ENCODE measurements at places on chromosomes 2 and 18.

- no peak for DNase-seq
Observed at GRCh38 chr2:225282858-225283710, 116.4 kb upstream of the NYAP2 start.

DNA sequence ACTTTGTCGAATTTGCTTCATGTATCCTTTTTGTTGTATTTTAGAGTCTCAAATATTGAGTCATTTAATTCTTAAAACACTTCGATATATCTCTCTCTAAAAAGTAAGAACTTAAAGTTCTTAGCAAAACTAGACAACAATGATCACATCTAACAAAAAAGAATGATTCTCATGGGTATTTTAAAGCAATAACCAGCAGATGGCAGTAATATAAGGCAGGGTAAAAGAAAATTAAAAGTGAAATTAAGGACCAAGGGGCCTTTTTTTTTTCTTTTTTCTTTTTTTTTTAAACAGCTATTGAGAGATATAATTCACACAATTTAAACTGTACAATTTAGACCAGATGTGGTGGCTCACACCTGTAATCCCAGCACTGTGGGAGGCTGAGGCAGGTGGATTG lies 9.9 kb upstream of the AOX1 start:
- DNase-seq = no peak

DNA sequence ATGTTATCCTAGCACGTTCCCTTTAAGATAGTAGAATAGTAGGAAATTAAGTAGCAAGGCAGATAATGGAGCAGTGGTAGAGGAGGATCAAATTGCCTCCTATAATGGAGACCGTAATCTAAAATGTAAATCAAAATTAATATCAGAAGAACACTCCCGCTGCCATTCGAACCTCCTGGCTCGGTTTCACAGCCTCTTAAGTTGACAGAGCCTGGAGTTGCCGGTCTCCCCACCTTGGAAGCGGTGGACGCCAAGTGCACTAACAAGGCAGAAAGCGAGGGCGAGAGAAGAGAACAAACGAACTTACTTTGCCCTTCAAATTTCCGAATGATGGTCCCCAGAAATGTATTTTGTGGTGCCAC lies 450 bp downstream of the KCNH7 start:
- no peak for DNase-seq

GRCh38 chr2:217362710-217363109 lies 502.8 kb upstream of the TNP1 start:
- DNase-seq = no peak

DNA sequence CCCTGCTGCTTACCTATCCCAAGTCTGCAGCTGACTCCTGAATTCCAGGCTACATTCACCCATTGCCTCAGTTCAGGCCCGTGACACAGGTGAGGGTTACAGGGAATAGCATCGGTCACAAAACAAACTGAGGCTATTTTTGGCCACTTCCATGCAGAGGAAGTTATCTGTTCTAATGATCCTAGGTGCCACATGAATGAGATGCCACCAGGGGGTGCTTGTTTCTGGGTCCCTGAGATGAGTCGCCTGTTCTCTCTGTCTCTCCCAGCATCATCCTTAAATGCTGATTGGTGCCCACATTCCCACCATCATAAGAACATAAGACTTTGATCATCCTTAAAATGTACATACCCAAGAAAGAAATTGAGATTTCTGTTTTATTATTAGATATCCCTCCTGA lies 119.0 kb upstream of the CELF4 start:
- DNase-seq = no peak

DNA sequence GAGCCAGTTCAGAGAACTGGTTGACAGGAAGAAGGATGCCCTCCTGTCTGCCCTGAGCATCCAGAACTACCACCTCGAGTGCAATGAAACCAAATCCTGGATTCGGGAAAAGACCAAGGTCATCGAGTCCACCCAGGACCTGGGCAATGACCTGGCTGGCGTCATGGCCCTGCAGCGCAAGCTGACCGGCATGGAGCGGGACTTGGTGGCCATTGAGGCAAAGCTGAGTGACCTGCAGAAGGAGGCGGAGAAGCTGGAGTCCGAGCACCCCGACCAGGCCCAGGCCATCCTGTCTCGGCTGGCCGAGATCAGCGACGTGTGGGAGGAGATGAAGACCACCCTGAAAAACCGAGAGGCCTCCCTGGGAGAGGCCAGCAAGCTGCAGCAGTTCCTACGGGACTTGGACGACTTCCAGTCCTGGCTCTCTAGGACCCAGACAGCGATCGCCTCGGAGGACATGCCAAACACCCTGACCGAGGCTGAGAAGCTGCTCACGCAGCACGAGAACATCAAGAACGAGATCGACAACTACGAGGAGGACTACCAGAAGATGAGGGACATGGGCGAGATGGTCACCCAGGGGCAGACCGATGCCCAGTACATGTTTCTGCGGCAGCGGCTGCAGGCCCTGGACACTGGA lies 92.5 kb upstream of the EML6 start:
- no peak for DNase-seq

GRCh38 chr2:235616885-235617284 lies 123.0 kb downstream of the AGAP1 start:
- no peak for DNase-seq

- no peak for DNase-seq
Observed at GRCh38 chr2:8636041-8636491, 45.8 kb upstream of the ID2 start.
